ENCODE measurements at places on chromosomes 3 and 15.

- DNase-seq, result no peak
Observed at GRCh38 chr3:49378249-49378895, 20.2 kb upstream of the GPX1 start.

DNA sequence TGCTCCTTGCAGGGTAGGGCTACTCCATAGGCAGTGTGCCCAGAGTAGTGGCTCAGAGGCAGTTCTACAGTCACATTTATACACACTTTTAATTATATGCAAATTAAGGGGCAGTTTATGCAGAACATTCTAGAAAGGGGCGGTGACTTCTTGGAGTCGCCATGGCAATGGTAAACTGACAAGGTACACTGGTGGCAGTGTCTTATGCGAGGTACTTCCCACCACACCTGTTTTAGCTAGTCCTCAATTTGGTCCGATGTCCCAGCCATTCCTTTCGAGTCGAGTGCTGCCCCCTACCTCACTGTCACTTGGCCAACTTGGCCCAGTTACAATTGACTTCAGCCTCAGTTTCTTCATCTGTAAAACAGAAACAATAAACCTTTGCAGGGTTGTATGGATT lies 3.8 kb upstream of the IRAK2 start:
- DNase-seq, result no peak

- DNase-seq, result peak; percentile 89
Observed at GRCh38 chr3:143973259-143974021, 1.8 kb downstream of the DIPK2A start.

- no peak for DNase-seq
Observed at GRCh38 chr3:95731753-95732152, 1082.6 kb upstream of the EPHA6 start.

DNA sequence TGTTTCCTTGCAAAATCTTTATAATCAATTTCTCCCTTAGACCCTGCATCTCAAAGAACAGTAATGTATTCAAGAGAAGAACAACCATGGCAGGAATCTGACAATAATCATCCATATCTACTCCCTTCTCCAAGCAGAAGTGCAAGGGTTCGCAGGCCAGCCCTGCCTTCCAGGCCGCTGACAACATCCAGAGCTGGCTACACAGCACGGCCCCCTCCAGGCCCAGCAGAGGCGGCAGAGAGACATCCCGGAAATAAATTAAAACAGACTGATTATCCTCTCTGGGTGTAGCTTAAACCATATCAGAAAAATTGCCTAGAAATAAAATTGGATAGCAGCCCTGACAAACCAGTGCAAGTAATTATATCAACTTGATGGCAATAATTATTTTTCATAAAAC lies 223.3 kb downstream of the FAM43A start:
- DNase-seq, result no peak

GRCh38 chr3:127789051-127789450 lies 33.3 kb downstream of the MGLL start:
- DNase-seq, result no peak

- DNase-seq, result no peak
Observed at GRCh38 chr15:78229431-78230406, 4.6 kb downstream of the ACSBG1 start.
